ENCODE measurements at places on chromosomes 7 and 10.
A peak's percentile ranks its signal among the peaks of the same experiment; 100 is the strongest.

DNA sequence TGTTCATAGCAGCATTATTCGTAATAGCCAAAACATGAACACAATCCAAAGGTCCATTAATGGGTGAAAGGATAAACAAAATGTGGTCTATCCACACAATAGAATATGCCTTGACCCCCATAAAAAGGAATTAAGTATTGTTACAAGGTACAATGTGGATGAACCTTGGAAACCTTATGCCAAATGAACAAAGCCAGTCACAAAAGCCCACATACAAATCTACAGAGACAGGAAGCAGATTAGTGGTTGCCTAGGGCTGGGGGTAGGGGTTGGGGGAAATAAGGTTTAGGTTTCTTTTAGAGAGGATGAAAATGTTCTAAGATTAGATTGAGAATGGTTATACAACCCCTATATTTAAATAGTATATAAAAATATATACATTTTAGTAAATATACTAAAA, 34.8 kb downstream of the PIP4K2A start:
- DNase-seq: no peak

DNA sequence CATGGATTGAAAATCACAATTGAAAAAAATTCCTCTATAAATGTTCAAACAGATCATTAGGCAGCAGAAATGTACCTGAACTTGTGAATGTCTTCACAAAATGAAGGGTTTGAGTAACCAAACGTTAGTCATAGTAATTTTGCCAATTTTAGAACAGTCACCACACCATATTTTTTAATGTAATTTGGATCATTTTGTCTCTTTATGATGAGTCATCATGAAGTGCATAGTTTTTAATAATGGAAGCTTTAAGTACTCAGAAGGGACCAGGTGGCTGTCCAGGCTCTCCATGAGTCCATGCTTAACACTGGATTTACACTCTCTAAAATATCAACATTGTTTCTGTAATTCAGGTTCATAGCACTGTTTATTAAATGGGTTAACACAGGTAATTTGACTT, 219.2 kb downstream of the ETV1 start:
- no peak for DNase-seq

DNA sequence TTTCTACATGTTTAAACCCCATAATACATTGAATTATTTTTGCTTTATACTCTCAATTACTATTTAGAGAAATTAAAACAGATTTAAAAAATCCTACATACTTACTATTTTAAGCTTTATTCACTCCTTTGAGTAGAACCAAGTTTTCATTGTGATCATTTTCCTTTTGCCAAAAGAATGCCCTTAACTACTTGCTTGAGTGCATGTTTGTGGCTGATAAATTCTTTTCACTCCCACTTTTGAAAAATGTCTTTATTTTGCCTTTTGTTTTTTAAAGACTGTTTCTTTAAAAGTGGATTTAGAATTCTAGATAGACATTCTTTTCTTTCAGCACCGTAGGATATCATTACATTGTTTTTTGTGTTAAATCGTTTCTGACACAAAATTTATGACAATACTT, 22.3 kb upstream of the AGR3 start:
- DNase-seq: no peak

DNA sequence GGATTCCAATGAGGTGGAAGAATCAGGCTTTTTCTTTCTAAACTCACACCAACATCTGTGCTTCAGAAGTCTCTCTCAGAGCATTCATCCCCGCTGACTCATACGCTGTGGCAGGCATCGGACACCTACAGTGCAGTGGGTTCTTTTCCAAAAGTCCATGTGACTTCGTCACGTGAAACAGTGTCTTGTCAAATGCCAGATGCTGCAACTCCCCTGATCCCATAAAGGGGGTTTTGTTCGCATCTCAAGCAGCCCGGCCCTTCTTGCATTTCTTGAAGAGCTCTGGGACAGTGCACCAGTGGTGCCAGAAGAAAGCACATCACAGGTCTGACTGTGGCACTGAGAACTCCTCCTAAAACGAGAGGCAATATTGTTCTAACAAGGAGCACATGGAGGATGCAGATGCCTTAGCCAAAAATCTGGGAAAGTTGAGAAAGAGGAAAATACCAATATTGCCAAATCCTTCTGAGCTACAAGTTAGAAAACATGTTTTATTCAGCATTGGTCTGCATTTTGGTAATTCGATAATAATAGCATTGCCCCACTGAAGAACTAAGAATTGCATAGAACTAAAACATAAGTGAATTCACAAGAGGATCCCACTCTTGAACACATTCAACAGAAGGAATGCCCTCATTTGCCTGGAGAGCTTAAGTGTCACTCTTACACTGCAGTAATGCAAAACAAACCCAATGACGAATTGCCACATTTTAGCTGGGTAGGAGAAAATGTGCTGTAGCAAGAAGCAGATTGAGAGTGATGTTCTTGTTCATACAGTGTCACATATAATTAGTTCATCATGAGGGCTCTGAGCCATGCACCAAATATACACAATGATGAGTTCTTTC, 204.4 kb downstream of the CXCL12 start:
- no peak for DNase-seq

DNA sequence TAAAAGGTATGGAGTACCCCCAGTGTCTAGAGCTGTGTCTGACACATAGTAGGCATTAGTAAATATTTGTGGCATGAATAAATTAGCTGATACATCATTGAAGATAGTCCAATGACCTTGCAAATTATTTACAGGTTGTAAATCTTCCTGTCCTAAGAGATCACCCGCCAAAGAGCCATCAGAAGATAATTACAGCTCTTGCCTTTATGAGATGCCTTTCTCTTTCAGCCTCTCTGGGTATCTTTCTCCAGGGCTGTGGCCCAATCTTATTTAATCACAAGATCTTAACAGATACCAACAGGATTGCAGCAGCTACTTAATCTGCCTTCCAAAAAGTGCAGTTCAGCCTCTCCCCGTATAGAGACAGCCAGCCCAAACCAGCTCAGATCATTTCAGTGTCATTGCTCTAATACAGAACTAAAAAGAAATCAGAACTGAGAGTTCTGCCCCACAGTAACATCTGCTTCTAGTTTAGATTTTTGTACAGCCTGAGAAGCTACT, 41.5 kb downstream of the MYOF start:
- no peak for DNase-seq

DNA sequence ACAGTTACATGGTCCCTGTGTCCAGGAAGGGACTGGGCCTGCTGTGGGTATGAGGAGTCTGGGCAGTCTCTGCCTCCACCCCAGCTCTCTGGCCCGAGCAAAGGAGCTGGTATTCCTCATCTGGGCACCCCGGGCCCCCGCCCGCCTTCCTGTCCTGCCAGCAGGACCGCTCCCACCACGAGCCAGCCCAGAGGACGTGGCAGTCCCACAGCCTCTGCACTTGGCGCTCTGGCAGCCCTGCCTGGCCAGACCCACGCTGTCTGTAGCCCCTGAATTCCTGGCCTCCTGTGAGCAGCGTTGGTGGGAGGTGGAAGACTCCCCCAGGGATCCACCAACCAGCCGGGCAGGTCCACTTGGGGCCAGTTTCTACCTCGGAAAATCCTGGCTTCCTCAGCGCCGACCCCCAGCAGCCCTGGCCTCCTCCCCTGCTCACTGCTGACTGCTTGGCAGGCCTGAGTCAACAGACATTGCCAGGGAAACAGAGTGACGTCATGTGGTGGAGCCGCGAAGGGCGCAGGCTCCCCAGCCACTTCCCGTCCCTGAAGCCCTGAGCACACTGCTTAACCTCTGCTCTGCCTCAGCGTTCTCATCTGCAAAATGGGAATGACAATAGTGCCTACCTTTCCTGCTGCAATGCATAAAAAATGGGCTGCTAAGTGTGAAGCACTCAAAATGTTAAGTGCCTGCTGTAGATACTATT, 21.6 kb upstream of the LIMK1 start:
- DNase-seq: peak; percentile 55

GRCh38 chr10:124389613-124390361, 28.9 kb downstream of the OAT start:
- no peak for DNase-seq

DNA sequence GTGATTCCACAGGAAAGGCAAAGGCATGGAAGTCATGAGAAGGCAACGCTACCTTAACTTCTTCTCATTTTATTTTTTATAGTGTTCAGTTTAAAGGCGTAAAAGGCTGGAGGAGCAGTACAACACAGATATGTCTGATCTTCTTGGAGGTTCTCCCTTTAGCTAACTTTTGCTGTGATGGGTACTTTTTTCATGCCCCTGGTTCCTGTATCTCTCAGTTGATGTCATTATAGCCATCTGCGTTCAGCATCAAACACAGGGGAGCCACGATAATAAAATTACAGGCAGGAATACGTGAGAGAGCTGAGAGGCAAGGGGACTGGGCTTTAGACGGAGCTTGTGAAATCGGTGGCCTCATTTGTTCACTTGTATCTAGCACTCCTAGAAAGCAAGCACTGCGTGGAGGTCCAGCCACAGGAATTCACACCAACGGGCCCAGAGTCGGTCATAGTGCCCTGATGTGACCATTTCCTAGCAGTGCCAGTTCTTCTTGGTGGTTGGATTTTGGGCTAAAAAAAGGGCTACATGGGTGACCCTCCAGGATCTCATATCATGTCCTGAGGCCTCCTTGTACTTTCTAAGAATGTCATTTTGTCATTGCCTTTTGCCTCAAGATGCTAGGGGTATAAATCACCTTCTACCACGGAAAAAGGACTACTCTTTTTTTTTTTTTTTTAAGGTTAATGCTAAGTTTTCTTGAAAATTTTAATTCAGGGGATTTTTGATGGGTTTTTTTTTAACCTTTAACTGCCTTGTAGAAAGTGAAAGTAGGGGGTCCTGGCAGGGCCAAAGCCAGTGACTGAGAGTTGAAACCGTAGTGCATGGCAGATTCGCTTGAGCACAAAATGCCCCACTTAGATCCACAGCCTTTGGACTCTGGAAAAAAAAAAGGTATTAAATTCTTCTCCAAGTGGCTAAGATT, 191.5 kb downstream of the CELF2 start:
- no peak for DNase-seq

DNA sequence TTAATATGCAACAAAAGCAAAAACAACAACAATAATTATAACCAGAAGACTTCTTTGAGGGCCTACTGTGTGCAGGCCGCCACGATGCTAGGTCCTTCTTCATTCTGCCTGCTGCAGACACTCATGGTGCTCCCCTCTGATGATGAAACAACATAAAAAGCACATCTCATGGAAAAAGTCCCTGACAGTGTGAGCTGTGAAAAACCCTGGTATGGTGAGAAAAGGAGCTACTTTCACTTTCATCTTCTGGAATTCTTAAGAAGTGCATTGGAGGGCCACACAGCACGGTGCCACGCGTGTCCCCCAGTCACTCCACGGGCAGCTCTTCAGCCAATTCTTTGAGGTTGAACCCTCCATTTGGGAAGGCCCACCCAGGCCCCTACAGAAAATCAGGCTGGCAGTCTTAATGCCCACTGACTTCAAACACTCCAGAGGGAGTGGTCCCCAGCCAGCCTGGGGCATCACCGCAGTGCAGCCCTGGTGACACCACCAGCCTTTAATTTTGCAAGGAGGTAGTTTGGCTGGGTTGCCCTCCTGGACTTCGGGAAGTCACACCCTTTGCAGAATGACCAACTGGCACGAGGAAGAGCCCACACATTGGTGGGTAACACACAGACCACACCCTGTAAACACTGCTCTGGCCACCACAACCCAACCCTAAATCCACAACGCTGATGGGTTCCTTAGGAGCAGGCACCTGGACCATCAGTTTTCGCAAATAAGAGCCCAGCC, 7.7 kb downstream of the KCNMA1 start:
- DNase-seq: no peak

DNA sequence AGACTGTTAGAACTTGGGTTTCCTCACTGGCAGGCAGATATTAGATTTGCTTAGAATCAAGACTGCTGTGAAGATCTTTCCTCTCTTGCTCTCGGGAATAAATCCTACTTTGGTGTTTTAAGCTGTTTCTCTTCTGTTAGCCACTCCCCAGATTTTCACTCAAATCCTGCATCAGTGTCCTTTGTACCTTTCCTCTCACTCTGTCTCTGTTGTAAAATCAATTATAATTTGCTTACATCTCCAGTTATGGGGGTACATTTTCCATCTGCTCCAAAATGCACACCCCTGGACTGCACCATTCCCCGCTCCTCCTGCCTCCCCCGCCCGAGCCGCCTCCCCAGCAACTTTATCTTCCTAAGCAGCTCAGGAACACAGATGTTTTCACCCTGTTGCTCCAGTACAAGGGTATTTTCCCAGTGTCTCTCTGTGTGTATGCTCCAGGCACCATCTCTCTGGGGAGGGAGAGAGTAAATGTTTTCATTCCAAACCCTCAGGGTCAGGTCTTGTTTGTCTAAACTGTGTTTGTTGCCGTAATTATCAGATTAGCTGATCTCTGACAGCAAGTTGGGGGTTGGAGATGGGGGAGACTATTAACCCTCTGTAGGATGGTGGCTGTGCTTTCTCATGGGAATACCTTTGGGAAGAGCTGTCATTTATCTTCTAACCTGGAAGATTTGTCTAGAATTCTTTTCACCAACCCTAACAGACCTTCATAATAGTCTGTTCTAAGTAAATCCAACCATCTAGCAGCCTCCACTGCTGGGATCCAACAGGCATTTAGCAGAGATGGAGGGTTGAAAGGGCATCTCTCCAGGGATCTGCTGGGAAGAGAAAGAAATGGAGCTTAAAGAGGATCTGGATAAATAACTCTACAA, 20.4 kb upstream of the GOT1 start:
- no peak for DNase-seq

- DNase-seq: no peak
Measured at GRCh38 chr10:91229683-91230082, 9.2 kb downstream of the PCGF5 start.

DNA sequence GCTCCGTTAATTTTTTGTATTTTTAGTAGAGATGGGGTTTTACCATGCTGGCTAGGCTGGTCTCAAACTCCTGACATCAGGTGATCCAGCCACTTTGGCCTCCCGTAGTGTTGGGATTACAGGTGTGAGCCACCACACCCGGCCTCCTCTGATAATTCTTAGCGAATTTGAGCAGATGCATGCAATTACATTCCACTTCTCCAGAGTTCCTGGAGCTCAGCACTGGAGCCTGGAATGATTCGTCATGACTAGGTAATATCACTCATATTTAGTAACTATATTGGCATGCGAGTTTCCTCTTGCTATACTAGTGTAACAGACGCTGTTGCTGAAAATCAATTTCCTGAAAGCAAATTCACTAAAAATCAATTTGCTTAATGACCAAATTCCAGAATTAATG, 86.8 kb downstream of the MKX start:
- DNase-seq: no peak

DNA sequence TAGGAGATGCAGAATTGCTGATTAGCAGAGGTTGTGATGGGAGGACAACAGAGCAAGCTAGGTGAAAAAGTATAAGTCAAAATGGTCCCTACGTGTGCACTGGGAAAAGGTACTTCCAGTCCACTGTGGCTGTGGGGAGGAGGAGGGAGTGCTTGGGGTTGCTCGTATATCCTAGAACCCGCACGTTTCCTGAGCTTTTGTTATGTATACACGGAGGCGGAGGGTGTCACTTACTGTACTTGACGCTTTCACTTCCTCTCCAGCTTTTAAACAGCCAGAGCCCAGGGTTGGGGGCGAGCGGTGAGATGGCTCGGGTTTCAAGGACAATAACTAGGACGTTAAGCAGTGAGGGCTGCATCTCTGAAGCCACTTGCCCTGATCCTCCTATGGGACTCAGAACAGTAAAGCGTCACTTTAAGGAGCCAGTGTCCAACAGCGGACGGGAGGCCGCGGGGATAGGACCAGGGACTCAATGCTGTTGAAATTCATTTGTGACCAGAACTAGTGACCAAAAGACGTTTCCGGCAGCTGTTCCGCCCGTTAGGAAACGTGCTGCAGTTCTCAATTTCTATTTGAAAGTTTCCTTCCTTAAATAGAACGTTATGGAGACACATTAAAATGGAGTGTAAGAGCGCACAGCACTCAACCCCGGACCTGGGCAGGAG, 985 bp upstream of the ETV1 start:
- DNase-seq: no peak

Data from stimulated activated CD8-positive, alpha-beta memory T cell treated with anti-CD3 and anti-CD28 coated beads, Interleukin-7, amount 100 ng/mL, for 1 hour (primary cell).